ENCODE measurements at places on chromosomes 6 and 20.

DNA sequence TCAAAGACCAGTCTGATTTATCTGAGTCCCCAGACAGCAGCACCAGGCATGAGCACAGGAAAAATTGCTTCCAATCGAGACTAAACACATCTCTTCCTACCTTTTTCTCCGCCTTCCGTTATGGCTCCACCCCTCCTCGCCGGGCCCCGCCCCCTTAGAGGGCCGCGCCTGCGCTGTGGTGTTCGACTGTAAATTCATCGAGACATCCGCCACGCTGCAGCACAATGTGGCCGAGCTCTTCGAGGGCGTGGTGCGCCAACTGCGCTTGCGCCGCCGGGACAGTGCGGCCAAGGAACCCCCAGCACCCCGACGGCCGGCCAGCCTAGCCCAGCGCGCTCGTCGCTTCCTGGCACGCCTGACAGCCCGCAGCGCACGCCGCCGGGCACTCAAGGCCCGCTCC lies 8.9 kb downstream of the REM1 start:
- DNase-seq = no peak

- DNase-seq = no peak
These were observed 443.8 kb downstream of the KIF16B start for GRCh38 chr20:16129411-16129810.

- no peak for DNase-seq
These were observed 313.1 kb upstream of the SUPT3H start for GRCh38 chr6:45690846-45691245.

- no peak for DNase-seq
These were observed 27.8 kb downstream of the RGS17 start for GRCh38 chr6:153103319-153103655.

GRCh38 chr6:138431256-138432062 lies 27.4 kb downstream of the HEBP2 start:
- DNase-seq = no peak
